Stimulated activated CD4-positive, alpha-beta T cell treated with anti-CD3 and anti-CD28 coated beads, Interleukin-4, amount 100 ng/mL, for 24 hours (primary cell): ENCODE measurements at places on chromosomes 3 and 15.

GRCh38 chr15:64749999-64750657, 25.3 kb downstream of the RBPMS2 start:
- DNase-seq, result no peak

GRCh38 chr3:141564241-141564640, 77.4 kb downstream of the RASA2 start:
- no peak for DNase-seq

DNA sequence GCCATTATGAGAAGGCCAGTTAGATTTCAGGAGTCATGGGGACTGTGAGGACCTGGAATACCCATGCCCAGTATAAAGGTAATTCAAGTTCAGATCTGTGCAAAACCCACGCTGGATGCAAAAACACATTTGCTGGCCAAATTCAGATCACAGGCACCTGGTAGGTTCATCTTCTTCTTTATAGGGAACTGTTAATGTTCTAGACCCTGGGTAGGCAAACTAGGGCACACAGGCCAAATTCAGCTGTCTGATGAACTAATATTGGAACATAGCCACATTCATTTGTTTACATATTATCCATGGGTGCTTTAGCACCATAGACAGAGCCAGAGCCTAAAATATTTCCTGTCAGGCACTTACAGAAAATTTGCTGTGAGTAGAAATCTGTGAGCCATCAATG, 241.4 kb downstream of the PTPRG start:
- no peak for DNase-seq

DNA sequence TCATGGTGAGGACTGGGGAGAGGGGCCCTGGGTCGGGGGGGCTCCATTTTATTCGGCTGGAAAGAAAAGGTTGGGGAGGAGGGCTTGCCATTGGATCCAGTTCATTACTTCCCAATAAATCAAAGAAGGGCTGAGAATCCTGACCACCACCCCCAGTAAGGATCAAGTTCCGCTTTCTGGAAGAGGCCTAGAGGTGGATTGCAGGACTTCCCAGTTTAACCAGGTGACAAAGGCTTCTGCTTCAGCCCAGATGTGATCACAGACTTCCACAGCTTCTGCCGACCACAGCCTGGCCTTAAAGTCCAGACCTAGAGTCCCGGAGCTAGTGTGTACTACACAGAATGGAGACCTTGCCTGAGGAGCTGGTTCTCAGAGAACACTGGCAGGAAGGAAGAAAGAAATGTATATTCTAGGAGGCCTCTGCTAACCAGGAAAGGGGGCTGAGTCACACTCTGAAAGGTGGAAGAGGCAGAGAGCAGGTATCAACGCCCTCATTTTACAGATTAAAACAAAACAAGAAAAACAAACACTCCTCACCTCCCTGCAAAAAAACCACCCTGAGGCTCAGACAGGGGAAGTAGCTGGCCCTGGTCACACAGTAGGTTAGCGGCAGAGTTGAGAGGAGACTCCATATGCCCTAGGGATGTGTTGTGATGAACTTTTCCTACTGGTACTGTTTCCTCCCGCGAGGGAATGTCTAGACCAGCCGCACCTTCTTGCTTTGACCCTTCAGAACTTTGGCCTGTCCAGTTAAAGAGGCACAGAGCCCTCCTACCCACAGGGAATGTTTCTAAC, 1.1 kb upstream of the CEMIP start:
- DNase-seq, result no peak

GRCh38 chr3:8841472-8841871, 72.1 kb upstream of the OXTR start:
- no peak for DNase-seq

DNA sequence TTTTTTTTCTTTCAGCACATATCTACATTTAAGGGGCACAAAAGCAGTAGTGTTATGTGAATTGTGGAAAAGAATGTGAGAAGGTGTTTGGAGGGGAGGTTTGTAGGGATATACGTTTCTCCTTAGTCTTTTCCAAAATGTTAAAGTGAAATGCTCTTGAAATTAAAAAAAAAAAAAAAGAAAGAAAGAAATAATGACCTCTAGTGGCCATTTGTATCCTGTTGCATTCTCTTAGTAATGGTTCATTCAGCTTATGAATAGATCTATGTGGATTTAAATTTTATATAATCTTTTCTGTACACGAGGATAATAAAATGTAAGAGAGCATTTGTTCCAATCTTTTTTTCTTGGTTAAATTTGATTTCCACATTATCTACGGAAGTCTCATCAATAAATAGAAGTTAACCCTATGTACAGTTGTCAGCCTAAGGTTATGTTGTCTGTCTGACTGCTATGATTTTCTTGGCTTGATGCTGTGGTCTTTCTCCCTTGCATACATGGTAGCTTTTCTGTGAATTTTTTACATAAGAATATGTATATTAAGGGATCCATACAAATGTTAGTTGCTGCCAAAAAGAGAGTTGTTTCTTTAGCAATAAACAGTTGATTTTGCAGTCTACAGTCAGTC, 1.7 kb downstream of the P2RY13 start:
- no peak for DNase-seq

GRCh38 chr3:109125902-109126301, 8.0 kb upstream of the MORC1 start:
- DNase-seq, result no peak

DNA sequence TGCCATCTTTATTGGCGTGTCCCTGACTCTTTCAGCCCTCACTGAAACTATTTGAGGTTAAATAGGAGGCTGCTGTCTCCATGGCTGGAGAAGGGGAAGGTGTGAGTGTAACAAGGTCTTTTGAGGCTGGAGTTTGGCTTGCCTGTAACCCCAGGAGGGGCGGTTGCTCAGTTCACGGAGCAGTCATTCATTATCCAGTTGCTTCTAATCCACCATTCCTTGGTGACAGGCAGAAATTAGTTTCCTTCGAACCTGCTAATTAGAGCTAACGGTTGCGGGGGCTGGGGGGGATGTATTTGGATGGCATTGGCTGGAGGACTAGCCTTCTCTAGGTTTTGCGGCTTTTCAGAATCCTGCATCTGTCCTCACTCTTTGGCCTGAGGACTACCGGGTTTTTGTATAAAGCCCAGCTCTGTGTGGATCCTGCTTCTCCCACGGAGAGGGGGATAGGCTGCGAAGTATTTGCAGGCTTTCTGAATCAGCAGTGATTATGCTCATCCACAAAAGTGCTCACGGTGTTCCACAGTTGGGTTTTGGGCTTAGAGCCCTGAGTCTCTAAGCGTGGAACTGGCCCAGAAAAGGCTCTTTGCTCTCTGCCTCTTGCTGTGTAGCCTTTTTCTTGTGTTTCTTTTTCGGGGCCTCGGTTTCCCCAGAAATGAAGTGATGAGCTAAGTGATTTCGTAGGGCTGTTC, 18.6 kb downstream of the FGD5 start:
- DNase-seq, result no peak

DNA sequence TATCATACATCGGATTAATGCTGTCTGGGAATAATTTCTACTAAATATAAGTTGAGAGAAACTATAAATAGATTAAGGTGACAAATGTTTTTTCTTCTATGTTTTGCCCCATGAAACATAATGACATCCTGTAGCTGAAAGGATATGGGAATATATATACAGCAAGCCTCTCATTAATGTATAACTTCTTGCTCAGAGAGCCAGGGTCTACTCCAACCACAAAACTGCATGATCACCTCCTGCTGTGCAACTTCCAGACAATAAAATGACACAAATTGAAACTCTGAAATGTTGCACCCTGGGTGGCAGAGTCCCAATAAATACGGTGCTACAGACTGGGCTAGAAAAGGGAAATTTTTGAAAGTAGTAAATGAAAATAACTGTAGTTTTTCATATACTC, 571.9 kb upstream of the CBLB start:
- no peak for DNase-seq

DNA sequence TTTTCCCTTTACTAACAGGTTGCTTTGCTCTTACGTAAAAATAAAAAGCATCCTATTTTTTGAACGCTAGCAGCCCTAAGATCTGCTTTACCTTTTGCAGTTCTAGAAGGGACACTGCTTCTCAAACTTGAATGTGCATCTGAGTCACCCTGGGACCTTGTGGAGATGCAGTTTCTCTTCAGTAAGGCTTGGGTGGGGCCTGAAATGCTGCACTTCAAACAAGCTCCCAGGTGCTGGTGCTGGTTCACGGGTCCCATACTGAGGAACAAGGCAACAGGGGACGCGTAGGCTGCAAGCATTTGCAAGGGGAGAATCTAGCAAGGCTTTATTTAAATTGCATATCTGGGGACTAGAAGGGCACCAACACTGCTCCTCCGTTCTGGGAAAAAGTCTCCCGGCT, 30.0 kb downstream of the MB21D2 start:
- DNase-seq, result no peak

GRCh38 chr3:75220932-75221331, 443.2 kb upstream of the FRG2C start:
- no peak for DNase-seq

- no peak for DNase-seq
These were observed 19.2 kb downstream of the SNX33 start for GRCh38 chr15:75666823-75667501.

DNA sequence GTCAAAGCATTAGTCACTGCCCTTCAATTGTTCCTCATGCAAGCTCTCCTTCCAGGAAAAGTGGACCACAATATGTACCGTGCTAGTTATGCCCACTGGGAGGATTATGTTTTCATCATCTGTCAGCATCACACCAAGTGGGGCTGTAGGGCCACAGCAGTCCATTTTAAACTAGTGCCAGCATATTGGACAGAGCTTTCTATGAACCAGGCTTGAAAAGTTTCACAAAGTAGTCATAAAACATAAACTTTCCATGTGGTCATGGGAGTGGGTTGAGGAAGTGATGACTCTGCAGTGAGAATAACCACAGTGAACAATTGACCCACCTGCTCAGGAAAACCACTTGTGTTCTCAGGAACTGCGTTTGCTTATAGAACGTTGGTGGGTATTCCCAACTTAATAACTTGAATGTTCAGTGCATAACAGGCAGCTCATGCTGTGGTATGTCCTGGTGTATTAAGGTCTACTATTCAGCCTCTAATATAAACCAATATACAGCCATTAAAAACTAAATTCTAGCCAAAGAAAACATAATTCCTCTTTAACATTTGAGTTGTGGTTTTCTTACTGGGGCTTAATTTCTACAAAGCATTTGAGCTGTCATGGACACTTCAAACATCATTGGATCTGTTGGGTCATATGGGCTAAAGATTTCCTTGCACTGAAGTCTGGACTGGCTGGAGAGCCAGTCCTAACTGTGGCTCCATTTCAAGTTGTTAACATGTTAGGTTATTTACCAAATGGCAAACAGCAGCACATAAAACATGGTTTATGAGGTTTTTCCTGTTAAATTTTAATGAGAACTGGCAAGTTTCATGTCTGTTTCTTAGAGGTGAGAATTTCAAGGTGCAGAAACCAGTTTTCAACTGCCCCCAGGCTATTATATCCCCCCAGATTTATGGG, 274.1 kb downstream of the OTOL1 start:
- no peak for DNase-seq

GRCh38 chr3:140375002-140375401, 302.9 kb upstream of the TRIM42 start:
- DNase-seq, result no peak

DNA sequence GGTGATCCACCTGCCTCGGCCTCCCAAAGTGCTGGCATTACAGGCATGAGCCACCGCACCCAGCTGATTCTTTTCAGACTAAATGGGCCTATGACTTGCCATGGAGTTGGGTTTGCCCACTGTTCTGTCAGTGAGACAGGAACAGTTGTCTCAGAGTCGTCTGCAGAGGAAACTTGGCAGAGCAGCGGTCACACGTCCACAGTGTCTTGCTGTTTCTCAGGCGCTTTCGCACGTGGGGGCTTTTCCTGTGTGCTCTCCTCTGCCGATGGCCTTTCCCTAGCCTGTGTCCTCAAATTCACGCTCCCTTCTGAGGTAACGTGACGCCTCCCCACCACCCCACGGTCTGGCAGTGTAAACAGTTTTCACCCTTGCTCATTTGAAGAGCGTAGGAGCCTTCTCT, 11.3 kb downstream of the TMEM44 start:
- DNase-seq, result no peak

DNA sequence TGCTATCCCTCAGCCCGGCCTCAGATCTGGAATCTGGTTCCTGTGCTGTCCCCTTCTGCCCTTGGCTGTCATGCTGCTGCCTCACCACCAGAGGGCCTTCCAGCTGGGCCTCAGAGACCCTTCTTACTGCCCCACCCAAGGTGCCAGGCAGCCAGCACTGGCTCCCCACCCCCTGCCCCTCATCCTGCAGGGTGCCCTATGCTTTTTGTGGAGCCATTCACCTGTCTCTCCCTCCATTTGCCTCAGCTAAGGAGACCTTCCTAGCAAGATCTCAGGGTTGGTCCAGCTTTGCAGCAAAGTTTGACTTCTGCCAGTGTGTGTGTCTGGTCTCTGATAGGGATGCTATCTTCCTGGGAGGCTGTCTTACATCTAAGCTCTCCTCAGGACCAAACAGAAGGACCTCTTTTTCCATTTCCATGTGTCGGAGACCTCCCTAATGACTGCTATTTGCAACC, 1.9 kb upstream of the VWA5B2 start:
- peak; percentile 50 for DNase-seq

DNA sequence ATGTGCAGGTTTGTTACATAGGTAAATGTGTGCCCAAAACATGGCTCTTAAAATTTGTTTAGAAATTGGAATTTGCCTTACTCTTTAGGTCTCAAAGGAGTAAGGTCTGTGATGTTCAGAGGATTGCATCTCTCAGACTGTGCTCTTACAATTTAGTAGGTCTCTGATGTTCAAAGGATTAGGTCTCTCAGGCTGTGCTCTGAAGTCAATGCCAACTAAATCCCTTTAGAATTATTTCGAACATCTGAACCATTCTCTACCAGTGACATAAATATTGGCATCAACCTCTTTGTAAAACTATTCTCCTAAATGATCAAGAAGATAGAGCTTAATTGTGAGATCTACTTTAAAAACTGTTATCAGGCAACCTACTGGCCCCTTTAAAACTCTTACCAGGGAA, at the start of gene OR5K1:
Gene OR5K1 (plus strand): TSS at position 301 of the 400 bp plus-strand sequence. CDS start 6,376 bp downstream, outside the sequence.
- no peak for DNase-seq

DNA sequence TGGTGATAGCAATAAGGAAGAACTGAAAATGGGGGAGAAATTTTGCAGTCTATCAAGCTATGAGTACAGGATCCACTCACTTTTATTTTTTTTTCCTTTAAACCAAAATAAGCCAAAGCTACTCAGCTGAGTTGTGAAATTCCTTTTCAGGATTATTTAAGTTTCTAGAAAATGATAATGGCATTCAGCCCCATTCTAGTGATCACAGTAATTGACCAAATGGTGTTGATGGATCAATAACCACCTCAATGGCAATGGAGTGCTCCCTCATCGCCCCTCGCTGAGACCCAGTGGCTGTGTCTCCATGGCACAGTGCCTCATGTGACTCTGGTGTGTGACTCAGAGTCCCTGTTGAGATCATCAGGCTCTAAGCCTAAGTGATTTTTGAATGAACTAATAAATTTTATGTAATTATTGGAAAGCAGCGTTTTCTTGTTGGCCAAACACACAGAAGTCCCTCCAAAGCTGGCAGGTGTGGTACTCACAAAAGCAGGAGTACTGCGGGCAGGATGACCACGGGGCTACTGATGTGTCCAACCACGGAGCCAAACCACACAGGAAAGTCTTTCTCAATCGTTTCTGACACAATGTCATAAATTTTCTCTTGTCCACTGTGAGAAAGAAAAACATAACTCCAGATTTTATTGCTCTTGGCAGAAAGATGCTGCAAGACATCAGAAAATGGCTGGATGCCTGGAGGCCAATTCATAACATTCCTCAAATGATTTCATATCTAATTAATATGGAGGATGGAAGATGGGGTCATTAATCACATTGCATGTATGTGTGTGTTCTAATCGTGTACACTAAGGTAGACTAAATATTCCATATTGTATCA, 14.4 kb upstream of the STARD5 start:
- no peak for DNase-seq

- DNase-seq, result no peak
These were observed 619 bp upstream of the CMTM8 start for GRCh38 chr3:32237670-32238452.
